ENCODE measurements at places on chromosomes 2 and 18.

- DNase-seq, result no peak
These were observed 60.9 kb upstream of the CYRIA start for GRCh38 chr2:16726577-16726976.

DNA sequence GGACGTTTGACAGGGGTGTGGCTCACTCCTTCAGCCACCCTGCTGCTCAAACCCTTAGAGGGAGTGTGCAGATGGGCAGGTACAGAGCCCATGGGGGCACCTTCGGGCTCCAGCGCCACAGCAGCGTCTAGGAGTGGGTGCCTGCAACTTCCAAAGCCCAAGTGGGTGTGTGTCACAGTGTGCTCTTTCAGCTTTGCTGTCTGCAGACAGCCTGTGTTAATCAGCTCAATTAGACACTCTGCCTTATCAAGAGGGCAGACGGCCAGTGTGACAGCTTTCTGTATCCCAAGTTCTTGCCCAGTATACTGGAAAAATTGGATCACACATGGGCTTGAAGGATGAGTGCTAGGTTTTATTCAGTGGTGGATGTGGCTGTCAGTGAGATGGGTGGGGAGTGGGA lies 96.7 kb downstream of the AP1S3 start:
- no peak for DNase-seq

GRCh38 chr18:3246635-3247239 lies 864 bp upstream of the MYL12A start:
- peak; percentile 34 for DNase-seq

GRCh38 chr2:109555346-109555900 lies 58.3 kb downstream of the SEPTIN10 start:
- DNase-seq, result no peak

- DNase-seq, result no peak
These were observed 6.8 kb downstream of the ESPNL start for GRCh38 chr2:238106698-238107524.

- DNase-seq, result no peak
These were observed 2.4 kb downstream of the PIEZO2 start for GRCh38 chr18:11146947-11147345.

GRCh38 chr2:179251870-179252269 lies 12.8 kb downstream of the SESTD1 start:
- no peak for DNase-seq

GRCh38 chr2:203636588-203637470 lies 69.6 kb upstream of the CD28 start:
- DNase-seq, result no peak

GRCh38 chr18:3054780-3055179 lies 41.8 kb upstream of the LPIN2 start:
- DNase-seq, result no peak

DNA sequence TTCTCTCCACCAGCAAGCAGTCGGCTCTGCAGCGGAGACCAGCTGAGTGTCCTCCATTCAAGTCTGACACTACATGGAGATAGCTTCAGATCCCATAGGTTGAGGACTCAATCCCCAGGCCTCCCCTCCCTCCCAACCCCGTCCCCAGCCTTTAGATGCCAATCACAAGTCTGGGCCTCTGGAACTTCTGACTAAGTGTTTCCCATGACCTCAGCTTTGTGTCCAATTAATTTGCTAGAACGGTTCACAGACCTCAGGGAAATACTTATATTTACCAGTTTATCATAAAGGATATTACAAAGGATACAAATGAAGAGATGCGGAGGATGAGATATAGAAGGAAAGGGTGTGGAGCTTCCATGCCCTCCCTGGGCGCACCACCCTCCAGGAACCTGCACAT lies 77.4 kb downstream of the MERTK start:
- no peak for DNase-seq

DNA sequence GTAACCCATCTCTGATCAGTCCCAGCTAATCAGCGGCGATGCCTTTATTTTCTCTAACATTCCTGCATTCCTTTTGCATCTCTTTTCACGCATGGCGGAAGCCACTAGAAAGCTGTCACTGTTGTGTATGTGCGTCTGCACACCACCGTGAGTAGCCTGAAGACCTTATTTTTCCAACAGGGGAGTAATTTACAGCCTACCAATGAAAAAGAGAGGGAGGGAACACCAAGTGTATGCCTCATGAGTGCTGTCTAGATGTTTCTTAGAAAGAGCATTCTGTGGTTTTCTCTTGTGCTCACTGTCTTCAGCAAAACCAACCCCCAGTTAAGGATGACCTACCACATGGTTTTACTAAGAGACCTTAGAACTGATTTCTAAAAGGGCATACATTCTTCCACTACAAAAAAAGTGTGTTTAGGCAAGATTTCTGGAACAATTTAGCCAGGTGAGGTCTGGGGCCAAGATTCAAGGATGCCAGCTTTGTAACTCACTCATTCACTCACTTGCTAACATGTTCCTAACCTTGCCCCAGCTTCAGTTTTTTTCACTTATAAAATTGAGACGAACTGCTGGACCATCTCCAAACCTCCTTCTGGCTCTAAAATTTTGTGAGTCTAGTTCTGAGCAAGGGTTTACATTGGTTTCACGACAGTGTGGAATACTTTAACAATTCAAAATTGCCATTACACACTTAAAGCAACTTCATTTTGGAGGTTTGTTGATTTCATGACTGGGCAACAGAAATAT lies 51.4 kb downstream of the BCL2 start:
- DNase-seq, result no peak

- no peak for DNase-seq
These were observed 35.6 kb downstream of the SNED1 start for GRCh38 chr2:241033994-241034393.

DNA sequence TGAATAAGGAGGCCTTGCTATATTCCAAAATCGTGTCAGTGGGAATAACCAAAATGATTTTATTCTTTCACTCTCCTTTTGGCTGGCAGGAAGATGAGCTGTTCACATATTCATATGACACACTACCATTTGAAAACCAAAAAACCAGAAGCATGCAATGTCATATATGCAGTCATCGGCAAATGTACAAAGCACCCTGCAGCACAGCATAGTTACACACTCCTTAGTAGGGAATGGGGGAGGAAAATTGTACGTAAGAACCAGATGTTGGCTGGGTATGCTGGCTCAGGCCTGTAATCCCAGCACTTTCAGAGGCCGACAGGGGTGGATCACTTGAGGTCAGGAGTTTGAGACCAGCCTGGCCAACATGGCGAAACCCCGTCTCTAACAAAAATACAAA lies 176.6 kb downstream of the GFPT1 start:
- DNase-seq, result no peak

- no peak for DNase-seq
These were observed 2.3 kb upstream of the SLC20A1 start for GRCh38 chr2:112643488-112643887.

GRCh38 chr18:80104364-80104779 lies 4.7 kb upstream of the ADNP2 start:
- no peak for DNase-seq

- no peak for DNase-seq
These were observed 39.0 kb upstream of the STRN start for GRCh38 chr2:37005118-37005868.

GRCh38 chr2:19569300-19569791 lies 210.9 kb upstream of the OSR1 start:
- no peak for DNase-seq

DNA sequence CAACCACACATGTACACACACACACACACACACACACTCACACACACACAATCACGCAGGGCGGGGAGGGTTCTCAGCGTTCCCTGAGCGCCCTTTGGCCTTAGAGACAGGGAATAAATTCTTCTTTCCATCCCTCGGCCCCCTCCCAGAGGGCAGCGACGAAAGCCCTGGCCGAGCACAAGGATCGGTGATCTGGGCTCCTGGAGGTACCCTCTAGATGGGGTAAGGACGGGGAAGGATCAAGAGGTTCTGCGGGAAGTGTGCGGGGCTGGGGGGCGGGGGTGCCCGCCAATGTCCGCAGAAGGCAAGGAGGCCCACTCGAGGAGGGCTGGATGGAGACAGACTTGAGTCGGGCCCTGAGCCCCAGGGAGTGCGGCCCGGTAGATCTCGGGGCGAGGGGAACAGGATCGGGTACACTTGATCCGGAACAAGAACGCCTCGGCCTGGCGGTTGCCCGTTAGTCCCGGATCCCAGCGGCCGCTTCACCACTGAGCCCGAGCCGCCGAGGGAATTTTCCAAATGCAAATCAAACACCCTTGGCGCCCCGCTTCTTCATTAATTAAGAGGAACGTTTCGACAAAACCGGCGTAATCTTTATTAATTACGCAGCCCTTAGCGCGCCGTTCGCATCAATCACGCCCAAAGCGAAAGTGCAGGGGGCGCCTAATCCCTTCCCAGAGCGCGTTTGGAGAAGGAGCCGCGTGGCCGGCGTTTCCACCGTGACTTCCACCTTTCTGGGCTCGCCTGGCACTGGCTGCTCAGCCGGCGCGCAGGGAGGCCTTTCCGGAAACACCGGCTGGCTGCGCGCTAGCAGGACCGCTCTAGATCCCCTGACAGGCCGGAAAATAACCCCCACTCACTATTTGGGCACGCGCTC lies 7.0 kb upstream of the PAX3 start:
- DNase-seq, result no peak

- DNase-seq, result no peak
These were observed 621.4 kb downstream of the NYAP2 start for GRCh38 chr2:226020956-226021355.

GRCh38 chr2:15939556-15939853 lies 845 bp upstream of the MYCN start:
- DNase-seq, result no peak

DNA sequence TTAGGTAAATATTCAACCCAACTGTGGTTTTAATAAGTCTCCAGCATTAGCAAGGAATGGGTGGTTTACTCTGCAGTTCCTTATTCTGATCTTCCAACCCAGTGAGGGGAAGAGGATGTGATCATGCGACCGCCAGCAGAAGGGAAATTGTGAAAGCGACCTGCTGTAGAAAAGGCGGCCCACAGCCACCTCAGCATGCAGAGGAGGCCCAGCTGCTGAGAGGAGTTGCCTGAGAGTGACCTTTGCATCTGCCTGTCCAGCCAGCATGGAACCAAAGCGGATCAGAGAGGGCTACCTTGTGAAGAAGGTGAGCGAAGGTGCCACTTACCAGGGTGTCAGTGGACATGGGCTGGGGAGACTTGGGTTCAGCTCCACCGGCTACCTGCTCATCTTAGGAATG lies at the start of gene PLEK:
Gene PLEK, plus strand, starts transcription at position 196 of the 400 bp plus-strand sequence. Its CDS starts 70 bp downstream, at position 266.
- peak; percentile 5 for DNase-seq

- DNase-seq, result no peak
These were observed 4.0 kb upstream of the FAM124B start for GRCh38 chr2:224405841-224406370.

DNA sequence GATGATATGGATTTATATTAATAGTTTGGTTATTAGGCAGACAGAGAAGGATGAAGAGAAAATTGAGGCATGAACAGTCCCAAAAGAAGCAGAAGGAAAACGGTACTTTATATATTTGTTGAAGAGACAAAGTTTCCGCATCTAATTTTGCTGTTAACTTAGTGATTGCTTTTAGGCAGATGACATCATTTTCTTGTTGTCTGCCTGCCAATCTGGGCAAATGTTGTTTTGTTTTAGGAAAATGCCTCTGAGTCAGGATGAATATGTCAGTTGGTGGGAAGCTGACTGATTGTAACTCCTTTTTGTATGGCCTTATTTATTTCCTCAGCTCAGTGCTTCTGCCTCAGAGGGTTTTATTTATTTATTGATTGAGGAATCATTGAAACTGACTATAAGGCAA lies 52.5 kb upstream of the CAVIN2 start:
- DNase-seq, result no peak

DNA sequence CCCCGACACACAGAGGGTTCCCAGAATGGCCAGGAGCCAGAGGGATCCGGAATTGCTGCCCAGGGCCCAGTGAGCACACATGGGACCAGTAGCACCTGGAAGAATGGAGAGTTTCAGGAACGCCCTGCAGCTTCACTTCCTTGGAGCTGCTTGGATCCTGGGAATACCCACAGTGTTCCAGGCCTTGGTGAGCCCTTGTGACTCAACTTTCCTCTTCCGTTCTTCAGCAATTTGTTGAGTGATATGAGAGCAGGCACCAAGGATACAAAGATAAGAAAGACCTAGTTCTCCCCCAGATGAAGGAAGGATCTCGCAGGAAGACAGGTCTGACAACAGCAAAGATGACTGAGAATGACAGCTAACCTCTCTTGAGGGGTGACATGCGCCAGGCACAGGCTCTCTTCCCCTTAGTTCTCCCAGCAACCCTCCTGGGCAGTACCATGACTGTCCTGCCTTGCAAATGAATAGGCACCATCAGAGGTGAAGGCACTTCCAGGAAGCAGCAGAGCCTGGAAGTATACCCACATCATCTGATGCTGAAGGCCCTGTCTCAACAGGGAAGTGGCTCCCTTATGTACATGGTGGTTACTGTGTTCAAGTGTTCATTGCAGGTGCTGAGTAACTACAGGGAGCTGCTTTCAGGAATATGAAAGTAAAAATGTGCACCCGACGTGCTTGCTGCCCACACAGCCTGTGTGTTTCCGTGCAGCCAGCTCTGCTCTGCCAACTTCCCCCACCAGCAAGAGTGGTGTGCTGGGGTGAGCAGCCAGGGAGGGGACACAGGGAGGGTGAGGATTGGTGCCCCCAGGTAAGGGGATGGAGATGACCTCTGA lies 116.2 kb downstream of the STPG4 start:
- no peak for DNase-seq

- no peak for DNase-seq
These were observed 148.5 kb downstream of the CAMKMT start for GRCh38 chr2:44510246-44510645.

- no peak for DNase-seq
These were observed 72.4 kb upstream of the IL1R1 start for GRCh38 chr2:102070058-102070642.

- DNase-seq, result no peak
These were observed 20.0 kb downstream of the EML4 start for GRCh38 chr2:42189235-42189566.

- no peak for DNase-seq
These were observed 1.7 kb downstream of the EMILIN2 start for GRCh38 chr18:2848247-2849246.

DNA sequence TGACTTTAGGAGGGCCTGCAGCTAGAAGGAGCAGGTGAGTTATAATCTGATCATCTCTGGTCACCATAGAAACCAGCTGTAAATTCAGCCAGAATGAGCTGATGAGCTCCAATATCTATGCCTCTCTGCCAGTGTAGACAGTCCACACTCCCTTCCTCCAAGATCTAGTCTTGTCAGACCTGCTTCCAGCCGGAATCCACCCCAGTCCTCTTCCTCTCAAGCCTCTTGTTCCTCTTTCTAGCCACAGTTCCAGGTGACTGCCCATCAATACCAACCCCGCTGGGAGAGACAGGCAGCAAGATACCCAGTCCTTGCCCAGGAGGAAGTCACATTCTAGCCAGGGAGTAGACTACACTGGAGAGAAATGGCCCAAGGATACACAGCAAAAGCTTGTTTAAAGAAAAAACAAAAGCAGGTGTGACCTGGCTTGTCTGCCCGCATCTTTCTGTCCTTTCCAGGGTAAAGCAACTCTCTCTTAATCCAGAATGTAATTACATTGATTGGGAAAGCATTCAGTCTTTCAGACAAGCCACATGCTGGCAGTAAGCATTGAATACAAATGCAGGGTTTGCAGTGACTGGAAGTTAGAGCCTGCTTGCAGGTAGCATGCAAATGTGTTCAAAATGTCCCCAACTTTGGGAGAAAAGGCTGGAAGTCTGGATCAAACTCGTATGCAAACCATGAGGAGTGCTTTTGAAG lies 9.0 kb upstream of the SLC35F6 start:
- DNase-seq, result no peak

- DNase-seq, result peak; percentile 44
These were observed 174.0 kb downstream of the TGIF1 start for GRCh38 chr18:3623769-3624545.

- no peak for DNase-seq
These were observed 440.7 kb downstream of the CMPK2 start for GRCh38 chr2:6425032-6425431.

All from substantia nigra (tissue), 51 donors.